ENCODE measurements at places on chromosomes 16 and 17.

GRCh38 chr16:84413244-84414004 is 45.1 kb downstream of the ATP2C2 start:
- DNase-seq, result no peak

DNA sequence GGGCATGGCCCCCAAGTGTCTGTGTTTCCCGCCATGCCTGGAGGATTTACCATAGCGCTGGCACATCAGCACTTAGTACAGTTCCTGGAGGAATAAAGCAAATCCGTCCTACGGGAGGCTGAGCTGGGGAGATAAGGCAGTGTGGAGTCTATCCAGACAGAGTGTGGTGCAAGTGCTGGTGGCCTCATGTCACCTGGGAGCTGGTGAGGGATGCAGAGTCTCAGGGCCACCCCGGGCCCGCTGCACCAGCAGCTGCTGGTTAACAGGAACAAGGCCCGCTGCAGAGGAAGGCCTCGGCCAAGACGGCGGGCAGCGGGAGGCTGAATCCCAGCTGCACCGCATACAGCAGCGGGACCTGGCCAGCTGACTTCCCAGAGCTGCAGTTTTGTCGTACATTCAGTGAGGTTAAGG is 57.3 kb upstream of the CDC42EP4 start:
- no peak for DNase-seq

DNA sequence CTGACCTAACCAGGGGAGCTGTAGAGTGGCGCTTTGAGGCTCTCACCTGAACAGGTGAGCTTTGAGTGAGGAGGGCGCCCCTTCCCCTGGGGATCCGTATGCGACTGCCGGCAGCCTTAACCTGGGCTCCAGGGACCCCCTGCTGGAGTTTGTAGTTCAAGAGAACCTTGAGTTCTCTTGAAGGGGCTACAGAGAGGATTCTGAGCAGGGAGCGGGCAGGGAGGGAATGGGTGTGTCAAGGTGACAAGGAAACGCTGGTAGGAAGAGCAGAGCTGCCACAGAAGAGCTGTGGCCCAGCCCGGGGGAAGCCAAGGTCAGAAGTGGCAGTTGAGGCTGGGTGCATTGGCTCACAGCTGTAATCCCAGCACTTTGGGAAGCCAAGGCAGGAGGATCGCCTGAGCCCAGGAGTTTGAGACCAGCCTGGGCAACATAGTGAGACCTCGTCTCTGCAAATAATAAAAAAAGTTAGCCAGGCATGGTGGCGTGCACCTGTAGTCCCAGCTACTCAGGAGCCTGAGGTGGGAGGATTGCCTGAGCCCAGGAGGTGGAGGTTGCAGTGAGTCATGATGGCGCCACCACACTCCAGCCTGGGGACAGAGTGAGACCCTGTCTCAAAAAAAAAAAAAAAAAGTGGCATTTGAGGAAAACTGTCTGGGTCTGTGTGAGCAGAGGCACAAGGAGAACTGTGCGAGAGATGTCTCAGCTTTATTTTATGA is 1.2 kb downstream of the LLGL2 start:
- DNase-seq, result no peak

- DNase-seq, result no peak
Measured at GRCh38 chr17:78791840-78792709, 10.0 kb upstream of the CYTH1 start.

DNA sequence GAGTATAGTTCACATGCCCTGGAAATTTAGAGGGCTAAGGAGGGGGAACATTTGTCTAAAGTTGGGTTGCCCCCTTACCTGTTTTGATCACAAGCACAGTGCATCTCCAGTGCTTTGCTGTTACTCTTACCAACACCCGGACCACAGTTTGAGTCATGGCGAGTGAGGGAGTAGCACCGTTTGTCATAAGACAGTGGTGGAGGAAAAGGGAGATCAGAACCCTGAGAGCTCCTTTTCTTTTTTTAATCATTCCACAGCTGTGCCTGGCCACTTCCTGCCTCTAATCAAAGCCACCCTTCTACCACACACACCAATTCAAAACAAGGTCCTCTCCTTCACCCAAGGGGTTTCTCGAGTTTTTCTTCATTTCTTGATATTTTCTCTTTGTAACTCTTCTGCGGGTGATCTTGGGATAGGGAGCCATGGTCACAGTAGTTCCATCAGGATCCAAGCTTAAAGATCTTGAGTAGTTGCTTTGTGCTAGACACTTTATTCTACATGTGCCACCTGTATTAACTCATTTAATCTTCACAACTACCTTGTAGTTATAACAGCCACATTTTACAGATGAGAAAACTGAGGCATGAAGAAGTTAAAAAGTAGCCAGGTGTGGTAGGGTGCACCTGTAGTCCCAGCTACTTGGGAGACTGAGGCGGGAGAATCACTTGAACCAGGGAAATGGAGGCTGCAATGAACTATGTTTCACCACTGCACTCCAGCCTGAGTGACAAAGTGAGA is 5.0 kb upstream of the MYL4 start:
- DNase-seq, result peak; percentile 83

- peak; percentile 37 for DNase-seq
Measured at GRCh38 chr17:72373910-72374741, 253.3 kb downstream of the SOX9 start.
